Activated CD8-positive, alpha-beta memory T cell treated with anti-CD3 and anti-CD28 coated beads, Interleukin-2, amount 50 U/mL, for 4 hours (primary cell): ENCODE measurements at places on chromosomes 7 and 10.

DNA sequence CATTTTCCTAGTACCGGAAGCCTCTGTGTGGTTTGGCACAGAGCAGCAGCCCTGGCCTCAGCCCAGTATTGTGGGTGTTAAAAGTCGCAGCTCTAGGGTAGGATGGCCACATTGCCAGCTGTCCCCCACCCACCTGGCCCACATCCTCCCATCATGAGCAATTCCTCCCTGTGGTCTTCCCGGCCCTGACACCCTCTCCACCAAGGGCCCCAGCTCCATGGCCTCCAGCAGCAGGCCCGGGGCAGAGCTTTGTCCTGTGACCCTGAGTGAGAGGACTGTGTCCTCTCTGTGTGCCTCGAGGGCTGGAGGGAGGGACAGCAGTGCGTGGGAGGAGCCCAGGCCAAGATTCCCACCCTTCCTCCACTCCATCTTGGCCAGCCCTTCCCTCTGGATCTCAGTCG is 93.7 kb downstream of the MYL10 start:
- DNase-seq, result no peak

GRCh38 chr10:88041243-88042159 is 178.1 kb downstream of the PTEN start:
- no peak for DNase-seq

DNA sequence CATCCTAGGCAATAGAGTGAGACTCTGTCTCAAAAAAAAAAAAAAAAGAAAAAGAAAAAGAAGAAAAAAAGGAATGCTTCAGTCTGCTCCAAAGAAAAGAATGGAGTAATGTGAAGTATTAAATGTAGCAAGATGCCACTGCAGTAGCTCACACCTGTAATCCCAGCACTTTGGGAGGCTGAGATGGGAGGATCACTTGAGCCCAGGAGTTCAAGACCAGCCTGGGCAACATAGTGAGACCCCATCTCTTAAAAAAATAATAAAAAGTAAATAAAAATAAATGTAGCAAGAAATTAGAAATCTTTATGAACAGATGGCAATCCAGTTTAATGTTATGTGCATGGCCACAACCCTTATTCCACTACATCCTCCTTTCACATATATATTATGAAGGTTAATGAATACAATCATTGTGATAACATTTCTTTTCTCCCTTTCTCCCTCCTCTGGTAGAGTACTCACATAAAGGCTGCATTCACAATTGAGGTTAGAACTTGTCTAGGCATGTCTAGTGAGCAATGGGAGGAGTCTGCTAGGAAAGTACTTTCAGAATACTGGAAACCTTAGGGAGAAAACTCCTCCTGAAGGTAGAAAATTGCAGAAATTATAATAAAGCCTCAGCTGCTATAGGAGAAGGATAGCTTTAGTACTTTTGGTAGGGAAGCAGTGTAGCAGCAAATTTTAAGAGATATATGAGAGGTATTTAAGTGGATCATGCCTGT is 20.4 kb downstream of the KLLN start:
- DNase-seq, result no peak

- no peak for DNase-seq
These were observed 473.9 kb downstream of the AUTS2 start for GRCh38 chr7:70072220-70072619.

DNA sequence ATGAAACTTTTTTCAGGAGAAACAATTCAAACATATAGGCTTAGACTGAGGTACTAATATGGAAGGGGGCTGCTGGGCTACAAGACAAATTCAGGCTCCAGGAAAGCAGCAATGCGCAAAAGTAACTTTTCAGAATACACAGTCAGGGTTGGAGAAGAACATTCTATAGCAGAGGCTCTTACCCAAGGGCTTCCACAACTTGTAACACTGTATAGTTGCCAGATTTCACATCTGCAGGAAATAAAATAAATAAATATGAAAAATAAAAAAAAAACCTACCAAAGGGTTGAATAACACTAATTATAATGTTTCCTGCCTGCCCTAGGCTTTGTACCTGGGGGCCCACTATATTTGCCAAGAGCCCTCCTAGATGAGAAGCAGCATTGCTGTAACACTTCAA is 14.3 kb downstream of the MMS19 start:
- no peak for DNase-seq

DNA sequence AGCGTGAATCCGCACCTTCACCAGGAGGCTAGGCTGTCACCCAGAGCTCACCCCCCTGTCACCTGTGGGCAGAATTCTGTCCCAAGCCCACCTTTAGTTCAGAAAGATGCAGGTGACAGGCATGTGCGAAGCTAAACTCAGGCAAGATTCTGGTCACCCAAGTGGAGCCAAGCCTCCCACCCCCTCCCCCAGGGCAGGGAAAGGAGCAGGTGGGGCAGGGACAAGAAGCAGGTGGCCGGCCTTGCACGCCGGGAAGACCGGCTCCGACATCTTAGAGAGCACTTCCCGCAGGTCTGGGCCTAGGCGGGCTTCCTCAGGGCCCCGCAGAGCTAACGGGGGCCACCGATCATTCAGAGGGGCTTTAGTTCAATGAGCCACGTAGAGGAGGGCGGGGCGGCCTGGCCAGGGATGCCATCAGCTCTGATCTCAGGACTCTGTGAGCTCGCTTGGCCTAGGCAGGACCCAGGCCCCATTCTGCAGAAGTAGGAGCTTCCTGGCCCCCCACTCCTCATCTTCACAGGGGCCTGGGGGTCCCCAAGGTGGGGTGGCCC is 19.9 kb downstream of the UNCX start:
- DNase-seq, result no peak

DNA sequence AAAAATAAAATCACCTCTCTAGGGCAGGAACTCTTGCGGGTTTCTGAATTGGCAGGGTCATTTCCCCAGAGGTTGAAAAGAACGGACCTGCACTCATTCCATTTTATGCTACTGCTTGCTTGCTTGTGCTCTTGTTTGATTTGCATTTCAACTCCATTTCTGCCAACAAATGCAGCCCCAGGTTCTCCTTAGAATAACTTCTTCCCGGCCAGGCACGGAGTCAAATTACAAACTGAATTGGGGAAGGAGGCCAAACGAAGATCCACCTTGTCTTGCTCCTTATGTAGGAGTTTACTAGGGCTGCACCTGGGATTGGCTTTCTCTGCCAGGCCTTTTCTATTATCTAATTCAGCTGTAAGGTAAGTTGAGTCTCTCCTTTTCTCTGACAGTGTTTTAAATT is 79.6 kb downstream of the HGF start:
- DNase-seq, result no peak

DNA sequence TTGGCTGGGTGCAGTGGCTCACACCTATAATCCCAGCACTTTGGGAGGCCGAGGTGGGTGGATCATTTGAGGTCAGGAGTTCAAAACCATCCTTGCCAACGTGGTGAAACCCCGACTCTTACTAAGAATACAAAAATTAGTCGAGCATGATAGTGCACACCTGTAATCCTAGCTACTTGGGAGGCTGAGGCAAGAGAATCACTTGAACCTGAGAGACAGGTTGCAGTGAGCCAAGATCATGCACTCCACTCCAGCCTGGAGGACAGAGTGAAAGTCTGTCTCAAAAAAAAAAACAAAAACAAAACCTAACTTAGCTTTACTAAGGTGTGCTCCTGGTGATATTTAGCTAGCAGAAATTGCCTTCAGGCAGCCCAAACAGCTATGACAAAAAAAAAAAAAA is 24.3 kb upstream of the VDAC2 start:
- no peak for DNase-seq

- no peak for DNase-seq
These were observed 45.1 kb upstream of the PRKG1 start for GRCh38 chr10:51029172-51029641.

DNA sequence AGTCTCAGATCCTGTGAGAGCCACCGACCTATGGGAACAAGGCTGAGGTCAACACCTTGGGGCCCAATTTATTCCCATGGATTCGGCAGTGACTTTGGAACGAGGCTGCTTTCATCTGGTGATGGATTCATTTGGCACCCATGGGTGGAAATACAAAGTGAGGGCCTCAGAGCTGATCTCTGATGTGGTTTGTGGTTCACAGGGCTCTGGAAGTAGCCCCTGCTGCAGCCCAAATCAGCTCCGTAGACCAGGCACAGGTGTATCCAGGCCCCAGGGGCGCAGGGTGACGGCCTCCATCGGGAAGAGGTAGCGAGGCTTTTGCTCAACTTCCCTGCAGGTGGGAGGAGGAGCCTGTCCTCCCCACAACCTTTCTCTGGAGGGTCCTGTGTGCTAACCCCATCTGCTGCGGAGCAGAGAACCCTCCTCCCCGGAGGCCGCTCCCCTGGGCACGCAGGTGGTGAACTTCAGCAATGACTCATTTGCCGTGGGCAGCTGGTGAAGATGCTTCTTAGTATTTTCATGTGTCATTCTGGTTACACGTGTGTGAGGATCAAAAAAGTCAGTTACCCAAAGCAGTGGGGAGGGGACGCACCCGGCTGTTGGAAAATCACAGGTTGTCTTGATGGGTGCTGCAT is 7.5 kb upstream of the JAKMIP3 start:
- DNase-seq, result no peak
